ENCODE measurements at places on chromosomes 4 and X.

- no peak for DNase-seq
Measured at GRCh38 chr4:168868044-168868781, 141.8 kb downstream of the CBR4 start.

GRCh38 chr4:56513517-56513916 is 7.9 kb downstream of the ARL9 start:
- DNase-seq: no peak

DNA sequence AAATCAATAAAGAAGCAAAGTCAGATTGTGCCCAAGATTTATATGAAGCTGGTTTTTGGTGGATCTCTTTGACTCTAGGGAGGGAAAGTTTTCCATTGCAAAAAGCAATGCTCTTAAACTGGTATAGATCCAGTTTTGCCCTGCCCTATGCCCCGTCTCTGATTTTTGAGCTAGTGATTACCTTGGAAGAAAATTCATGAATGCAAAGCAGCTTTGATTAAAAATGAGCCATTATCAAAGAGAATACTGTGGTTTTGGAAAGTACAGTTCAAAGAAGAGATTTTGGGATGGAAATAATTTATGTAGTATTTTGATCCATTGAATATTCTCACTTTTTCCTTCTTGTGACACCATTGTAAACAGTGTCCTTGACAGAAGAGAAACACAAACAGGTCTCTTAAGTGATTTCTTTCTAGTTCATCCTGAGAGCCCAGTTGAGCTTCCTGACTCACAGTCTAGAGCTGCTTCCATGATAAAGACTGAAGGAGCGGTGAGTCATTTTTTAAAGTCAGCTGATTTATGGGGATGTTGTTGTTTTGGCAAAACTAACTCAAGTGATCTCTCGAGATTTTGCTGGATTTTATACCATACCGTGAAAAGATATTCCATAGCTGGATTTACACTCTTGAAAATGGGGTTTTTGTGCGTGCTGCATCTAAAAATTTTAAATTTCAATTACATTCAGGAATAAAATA is 76.7 kb downstream of the AFF1 start:
- no peak for DNase-seq

DNA sequence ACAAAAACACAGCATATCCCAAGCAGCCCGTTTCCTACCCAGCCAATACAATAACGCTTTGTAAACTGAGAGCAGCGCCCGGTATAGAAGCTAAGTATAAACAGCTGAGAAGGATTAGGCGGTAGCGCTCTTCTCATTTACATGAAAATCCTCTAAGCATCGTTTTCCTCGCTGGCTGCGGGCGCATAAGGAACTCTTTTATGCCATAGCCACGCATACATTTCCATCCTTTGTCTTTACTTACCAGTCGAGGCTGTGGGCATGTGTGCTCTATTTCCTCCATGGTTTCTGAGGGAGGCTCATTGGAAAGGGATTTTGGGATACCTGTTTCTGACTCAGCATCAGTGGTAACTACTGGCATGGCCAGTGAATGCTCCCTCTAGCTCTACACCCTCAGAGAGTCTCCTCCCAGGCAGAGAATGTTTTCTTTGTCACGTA is 383 bp downstream of the PCYT1B start:
- DNase-seq: no peak

DNA sequence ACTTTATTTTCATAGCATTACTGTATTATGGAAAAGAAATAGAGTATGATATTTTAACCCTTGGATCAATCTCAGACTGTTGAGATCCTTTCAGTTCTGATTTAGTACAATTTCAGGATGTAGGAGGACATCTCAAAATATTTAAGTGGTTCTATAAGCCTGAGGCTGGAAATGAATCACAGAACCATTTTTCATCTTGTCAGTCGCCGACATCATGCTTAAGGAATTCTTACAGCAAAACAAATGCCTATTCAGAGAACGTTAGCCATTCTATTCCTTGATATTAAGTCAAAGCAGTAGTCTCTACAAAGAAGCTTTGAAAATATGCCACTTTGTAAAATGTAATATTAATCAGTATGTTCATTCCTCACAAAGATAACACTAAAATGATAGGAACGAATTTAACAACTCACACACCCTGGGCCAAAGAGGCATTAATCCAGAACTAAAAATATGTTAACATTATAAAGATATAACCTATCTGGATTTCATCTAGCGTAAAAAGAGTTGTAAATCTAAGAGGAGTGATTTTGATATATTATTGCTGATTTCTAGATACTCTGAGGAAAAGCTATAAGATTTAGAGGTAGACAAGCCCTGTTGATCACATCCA is 152.0 kb downstream of the GASK1B start:
- no peak for DNase-seq

GRCh38 chr4:183409934-183410333 is 34.5 kb upstream of the CDKN2AIP start:
- DNase-seq: no peak

GRCh38 chr4:16573206-16573605 is 325.2 kb downstream of the LDB2 start:
- no peak for DNase-seq

DNA sequence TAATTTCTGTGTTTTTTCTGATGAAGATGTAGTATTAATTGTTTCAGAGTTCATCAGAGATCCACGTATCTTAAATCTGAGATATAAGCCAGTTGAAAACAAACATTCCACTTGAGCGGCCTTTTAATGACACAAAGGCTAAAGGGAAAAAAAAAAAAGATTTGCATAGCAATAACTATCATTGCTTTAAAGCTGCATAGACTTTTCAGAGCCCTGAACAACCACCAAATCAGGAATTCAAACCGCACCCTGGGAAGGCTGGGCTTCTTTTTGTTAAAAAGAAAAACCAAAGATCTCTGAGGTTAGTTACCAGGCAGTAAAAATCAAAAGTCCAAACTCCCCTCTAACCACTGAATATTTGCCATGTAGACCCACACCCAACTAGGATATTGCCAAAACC is 206.0 kb downstream of the HHIP start:
- no peak for DNase-seq

DNA sequence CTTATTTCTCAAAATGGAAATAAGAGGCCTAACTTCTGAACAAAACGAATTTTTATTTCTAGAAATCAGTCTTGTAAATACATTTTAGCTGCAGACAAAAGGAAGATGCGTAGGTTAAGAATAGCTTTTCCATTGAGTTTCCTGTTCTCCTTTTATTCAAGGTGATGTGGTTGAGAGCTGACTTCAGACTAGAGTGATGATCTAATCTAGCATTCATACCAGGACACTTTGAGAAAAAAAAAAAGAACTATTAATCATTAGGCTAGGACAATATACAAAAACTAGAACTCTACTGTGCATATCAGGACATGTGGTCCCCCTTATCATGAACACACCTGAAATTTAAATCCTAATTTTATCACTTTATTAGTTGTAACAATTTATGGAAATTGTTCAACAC is 884.5 kb upstream of the EPHA5 start:
- no peak for DNase-seq

DNA sequence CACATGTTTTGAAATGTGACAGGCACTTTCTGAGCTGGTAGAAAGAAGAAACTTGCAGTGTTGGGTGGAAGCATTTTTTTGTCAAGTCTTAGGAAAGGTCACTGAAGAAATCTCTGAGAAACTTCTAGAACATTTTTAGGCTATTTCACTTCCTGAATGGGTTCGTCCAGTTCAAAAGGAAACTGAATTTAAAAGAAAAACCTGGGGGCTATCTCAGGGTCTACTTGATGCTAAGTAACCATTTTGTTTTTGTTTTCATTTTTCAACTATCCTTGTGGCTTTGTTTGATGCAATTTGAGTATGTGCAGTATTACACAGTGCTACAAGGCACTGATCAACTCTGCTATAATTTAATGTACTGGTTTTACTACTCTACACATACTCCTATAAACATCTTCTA is 34.0 kb upstream of the AMOT start:
- no peak for DNase-seq

DNA sequence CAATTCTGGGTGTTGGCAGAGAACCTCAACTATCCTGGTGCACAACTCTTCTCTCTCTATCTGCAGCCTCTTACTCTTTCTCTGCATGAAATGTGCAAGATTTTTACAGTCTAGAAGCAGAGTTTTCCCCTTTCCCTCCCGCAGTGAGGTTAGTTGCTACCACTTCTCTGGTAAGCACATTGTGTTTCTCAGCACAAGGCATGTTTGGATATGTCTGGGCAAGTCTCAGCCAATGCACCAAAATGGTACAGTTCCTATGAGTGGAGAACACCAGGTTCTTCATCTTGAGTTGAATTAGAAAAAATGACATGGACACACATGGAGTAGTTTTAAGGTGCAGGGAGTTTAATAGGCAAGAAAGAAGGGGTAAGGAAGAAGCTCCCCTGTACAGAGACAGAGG is 187.0 kb downstream of the CCNG2 start:
- no peak for DNase-seq

DNA sequence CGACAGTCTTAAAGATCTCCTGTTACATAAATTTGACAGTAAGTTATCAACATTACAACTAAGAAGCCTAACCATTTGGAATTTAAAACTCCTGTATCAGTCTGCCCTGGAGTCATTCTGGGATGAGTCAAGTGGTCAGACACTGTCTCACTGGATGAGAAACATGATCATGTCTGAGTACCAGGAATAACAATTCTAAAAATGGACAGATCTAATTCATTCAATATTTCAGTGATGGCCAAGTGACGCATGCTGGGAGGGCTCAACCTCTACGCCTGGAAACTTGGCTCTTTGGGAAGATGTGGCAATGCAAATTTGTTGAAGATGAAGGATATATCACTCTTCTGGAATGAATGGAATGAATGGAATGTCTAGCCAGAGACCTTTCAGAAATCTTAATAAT is 1427.2 kb downstream of the STIM2 start:
- no peak for DNase-seq

- no peak for DNase-seq
Measured at GRCh38 chrX:102711872-102712215, 404 bp upstream of the GPRASP2 start.

- DNase-seq: no peak
Measured at GRCh38 chr4:140071806-140072205, 82.2 kb downstream of the MAML3 start.

GRCh38 chrX:19555683-19556082 is 40.4 kb upstream of the MAP3K15 start:
- no peak for DNase-seq

GRCh38 chr4:128861856-128862518 is 52.5 kb downstream of the JADE1 start:
- no peak for DNase-seq

DNA sequence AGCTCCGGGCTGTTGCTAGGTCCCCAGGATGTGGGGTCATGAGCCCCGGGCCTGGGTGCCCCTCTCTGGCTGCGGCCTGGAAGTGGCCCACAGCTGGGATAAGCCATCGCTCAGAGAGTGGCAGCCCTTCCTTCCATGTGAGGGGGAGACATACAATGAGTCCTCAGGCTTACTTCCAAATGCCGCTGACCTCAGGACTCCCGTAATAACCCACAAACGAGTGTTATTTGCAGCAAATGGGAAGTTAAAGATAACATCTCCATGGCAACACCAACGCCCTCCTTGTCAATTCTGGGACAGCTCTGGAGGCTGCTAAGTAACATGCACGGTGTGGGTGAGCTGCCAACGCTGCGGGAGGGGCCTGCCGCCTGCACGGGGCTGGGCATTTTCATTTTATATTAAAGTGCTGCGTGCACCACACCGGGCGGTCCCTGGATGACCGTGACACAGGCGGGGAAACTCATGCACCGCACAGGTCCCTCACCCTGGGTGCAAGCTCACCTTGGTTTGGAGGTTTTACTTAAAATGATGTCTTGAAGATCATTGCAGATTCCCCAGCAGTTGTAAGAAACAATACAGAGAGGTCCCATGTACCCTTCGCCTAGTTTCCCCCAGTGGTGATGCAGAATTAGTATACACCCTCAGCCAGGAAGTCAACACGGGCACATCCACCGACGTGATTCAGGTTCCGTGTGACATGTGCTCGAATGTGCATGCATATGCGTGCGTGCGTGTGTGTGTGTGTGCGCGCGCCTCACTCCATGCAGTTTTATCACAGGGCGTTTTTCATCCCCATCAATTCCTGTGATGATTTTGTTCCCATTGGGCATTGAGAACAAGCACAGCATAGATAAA is 79.4 kb downstream of the ABLIM2 start:
- DNase-seq: no peak

DNA sequence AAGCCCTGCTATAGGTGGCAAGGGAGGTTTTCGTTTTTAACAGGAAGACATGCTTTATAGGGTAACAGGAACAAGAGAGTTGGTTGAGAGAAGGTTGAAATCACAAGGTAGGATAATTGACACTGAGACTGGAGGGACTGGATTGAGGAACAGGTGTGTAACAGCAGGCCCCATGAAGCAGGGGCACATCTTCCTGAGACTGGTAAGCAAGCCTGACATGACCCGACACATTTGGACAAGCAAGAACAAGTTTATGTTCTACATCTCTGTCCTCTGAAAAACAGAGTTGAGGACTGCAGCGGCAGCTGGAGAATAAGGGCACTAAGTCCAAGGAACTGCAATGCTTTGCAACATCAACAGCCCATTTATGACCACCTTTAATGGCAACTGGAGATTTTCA is 5.2 kb downstream of the RPS4X start:
- DNase-seq: no peak

DNA sequence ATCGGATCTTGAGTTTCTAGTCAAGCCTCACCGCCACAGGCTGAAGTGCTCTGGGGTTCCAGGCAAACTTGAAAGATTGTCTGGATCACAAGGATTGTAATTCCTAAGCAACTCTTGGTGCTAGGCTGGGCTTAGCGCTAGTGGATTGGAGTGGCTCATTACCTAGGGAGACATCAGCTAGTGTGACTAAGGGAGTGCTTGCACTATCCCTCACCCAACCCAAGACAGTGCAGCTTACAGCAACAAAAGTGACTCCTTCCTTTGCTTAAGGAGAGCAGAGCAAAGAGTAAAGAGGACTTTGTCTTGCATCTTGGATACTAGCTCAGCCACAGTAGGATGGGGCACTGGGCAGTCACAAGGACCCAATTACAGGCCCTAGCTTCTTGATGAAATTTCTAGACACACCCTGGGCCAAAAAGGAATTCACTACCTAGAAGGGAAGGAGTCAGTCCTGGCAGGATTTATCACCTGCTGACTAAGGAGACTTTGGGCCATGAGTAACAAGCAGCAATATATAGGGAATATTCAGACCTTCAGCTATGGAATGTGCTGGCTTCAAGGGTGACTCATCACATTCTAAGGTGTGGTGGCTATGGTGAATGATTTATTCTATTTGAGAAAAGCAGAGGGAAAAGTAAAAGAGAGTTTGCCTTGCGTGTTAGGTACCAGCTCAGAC is 1212.4 kb downstream of the PCDH18 start:
- no peak for DNase-seq

- no peak for DNase-seq
Measured at GRCh38 chrX:36577006-36577405, 431.2 kb upstream of the FAM47C start.

GRCh38 chr4:188002751-188003150 is 7.2 kb downstream of the ZFP42 start:
- DNase-seq: no peak

DNA sequence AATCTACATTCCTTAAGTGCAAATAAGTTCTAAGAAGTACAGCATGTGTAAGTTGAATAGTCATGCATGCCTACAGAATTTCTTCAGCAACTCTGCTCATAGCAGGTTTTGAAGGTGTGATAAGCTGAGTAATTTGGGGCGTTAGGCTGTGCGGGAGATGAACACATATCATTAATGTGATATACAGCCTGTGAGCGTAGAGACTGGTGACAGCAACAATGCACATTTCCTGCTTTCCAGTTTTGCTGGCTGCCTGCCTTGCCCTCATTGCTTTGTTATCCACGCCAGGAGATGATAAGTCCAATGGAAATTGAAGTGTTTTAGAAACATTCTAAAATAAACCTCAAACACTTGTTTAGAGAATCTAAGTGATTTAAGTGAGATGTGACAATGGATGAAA is 1709.4 kb downstream of the ARAP2 start:
- DNase-seq: no peak

Data from NAMALWA (cell line).